ENCODE measurements at places on chromosomes 13 and 19. TPM values are rescaled to one million over a fixed set of nuclear protein-coding genes. Genes with fewer than 3 reads are reported as not detected.

GRCh38 chr19:39031368-39032062, 834 bp downstream of the FBXO27 start:
- DNase-seq = no peak

GRCh38 chr13:110625771-110626321, 10.5 kb downstream of the NAXD start:
- DNase-seq = no peak

DNA sequence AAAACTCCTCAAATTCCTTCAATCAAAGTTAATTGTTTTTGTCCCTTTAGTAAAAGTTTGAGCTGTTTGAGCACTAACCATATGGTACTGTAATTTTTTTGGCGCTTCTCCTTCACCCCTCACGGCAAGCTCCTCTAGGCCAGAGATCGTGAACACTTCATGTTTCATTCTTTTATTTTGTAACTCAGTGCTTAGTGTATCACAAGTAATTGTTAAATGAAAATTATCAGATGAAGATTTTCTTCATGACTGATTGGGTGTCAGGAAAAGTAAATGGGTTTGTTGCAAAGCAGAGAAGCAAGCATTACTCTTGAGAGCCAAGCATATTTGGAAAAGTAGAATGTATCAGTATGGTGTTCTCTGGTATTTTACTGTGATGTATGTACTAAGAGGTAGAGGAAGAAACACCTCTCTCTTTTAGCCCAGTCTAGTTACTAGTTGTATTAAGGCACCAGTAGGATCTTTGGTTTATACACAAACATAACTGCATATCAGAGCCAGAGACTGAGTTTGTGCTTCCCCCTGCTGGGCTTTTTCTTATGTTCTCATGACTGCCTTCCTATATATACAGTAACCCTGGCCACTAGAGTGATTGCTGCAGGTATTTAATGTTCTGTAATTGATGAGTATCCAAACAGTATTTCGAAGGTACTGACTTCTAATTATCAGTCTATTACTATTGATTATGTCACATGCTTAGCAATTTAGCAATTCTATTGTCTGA, 202.3 kb upstream of the KLHL1 start:
- DNase-seq = no peak

Gene VSTM2B
- 0.18 TPM for polyA plus RNA-seq

Gene ASF1B
- 6.7 TPM for polyA plus RNA-seq

All from forelimb muscle (tissue), 1 donor.